HTR-8/SVneo (cell line): ENCODE measurements at places on chromosomes 7 and 10.
A peak's percentile ranks its signal among the peaks of the same experiment; 100 is the strongest.

DNA sequence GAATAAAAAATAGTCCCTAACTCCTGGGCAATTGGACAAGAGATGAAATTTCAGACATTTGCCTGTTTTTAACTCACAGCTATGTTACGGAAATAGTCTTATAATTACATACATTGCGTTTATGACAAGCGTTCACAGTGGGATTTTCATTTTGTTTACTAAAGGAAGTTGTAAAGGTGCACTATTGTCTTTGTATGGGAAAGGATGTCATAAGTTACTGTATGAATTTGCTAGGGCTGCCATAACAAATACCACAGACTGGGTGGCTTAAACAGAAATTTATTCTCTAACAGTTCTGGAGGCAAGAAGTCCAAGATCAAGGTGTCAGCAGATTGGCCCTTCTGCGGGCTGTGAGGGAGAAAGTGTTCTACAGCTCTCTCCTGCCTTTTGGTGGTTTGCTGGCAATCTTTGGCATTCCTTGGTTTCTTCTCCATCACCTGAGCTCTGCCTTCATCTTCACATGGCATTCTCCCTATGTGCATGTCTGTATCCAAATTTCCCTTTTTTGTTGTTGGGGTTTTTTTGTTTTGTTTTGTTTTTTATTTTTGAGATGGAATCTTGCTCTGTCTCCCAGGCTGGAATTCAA lies 5.6 kb downstream of the NFE2L3 start:
- DNase-seq = no peak

DNA sequence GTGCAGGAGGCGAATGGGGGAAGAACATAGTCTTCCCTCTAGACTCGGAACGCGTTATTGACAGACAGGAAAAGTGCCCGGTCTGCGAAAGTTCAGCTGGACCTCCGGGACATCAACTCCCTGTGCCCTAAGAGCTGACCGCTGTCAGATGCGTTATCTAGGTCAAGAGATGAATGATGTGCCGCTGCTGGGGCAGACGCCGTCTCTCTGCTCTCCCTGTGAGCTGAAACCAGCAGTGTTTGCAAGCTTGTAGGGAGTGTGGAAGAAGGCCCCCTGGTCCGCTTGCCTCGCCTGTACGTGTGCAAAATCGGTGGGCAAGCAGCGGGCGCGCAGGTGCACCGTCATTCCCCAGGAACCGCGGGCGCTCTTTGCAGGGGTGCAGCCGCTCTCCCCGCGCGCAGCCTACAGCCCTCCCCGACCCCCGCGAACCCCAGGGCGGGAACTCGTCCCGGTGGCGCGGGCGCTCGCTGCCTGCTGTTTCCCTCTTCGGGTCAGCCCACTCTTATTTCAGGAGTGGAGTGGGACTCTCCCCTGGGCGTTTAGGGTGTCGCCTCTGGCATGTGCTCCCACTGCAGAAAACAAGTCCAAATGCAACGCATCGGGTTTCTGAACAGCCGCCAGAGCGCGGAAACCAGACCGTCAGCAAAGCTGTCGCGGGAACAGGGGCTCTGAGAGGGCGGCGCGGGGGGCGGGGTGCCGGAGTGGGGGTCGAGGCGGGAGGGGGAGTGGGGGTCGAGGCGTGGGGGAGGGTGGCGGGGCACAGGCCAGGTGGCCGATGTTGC lies 1.8 kb upstream of the PFKFB3 start:
- DNase-seq = no peak

- peak; percentile 53 for DNase-seq
Observed at GRCh38 chr7:106050002-106050745, 61.9 kb downstream of the SYPL1 start.

DNA sequence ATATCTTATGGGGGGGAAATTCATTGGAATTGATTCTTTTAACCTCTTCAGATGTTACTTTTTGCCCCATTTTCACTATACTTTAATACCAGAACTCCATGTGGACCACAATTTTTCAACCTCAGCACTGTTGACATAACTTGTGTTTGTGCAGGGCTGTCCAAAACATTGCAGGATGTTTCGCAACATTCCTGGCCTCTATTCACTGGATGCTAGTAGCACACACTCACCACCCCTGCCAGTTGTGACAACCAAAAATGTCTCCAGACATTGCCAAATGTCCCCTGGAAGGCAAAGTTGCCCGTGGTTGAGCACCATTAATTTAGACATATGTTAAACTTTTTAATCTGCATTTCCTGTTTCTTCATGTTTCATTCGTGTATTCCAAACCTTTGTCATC lies 234.7 kb downstream of the GFRA1 start:
- no peak for DNase-seq

- no peak for DNase-seq
Observed at GRCh38 chr10:114868870-114869519, 47.4 kb downstream of the FHIP2A start.

GRCh38 chr10:49260644-49261296 lies 38.2 kb upstream of the C10orf71 start:
- no peak for DNase-seq

DNA sequence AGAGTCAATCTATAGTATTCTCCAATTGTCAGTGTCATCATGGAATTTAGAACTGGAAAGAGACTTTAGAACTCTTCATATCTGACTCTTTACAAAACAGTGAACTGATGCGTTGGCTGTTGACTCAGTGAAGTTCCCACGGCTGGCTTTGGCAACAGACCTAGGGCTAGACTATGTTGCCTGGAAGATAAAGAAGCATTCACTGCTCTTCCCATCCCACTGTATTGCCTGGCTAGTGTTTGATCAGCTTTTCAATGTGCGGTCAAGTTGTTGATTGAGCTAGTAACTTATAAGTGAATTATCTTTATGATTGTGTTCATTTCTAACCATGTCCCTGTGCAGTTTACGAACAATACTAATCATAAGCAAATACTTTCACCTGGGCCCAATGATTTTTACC lies 365.7 kb upstream of the LRGUK start:
- no peak for DNase-seq

- no peak for DNase-seq
Observed at GRCh38 chr7:43671521-43671920, 57.8 kb downstream of the COA1 start.

DNA sequence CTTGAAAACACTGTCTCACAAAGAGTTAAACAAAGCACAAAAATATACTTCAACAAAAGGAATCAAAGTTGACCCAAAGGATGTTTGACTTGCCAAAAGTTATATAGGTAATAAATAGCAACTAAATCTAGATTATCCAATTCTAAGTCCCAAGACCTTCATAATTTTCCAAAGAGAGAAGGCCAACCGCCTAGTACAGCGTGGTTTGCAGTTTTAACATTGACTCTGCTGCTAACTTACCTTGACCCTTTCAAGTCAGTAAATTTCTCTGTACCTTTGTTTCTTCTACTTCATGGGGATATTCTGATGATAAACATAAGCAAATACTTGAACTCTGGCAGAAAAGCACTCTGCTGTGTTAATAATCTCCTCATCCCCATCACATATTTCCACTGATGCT lies 1.9 kb upstream of the GPR22 start:
- no peak for DNase-seq

DNA sequence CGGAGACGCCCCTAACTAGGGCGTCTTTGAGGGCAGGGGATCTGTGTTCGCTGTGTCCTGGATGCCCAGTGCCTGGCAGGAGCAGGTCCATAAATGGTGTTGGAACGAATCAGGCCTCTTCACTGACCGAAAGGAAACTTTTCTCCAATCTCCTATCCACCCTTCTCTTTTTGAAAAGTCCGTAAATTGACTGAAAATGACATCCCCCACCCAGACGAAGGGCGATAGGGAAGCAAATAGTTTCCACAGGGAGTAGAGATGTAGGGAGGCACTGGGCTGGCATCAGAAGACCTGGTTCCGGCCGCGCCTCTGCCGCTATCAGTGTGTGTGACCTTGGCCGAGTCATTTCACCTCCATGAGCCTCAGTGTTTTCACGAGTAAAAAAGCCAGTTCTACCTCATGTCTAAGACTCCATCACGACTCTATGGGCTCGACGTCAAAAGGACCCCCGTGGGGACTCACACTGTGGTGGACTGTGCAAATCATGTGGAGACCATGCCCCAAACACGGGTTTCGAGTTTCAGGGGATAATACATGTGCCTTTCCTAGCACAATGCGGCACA lies 497 bp upstream of the RAB11FIP2 start:
- DNase-seq = no peak

DNA sequence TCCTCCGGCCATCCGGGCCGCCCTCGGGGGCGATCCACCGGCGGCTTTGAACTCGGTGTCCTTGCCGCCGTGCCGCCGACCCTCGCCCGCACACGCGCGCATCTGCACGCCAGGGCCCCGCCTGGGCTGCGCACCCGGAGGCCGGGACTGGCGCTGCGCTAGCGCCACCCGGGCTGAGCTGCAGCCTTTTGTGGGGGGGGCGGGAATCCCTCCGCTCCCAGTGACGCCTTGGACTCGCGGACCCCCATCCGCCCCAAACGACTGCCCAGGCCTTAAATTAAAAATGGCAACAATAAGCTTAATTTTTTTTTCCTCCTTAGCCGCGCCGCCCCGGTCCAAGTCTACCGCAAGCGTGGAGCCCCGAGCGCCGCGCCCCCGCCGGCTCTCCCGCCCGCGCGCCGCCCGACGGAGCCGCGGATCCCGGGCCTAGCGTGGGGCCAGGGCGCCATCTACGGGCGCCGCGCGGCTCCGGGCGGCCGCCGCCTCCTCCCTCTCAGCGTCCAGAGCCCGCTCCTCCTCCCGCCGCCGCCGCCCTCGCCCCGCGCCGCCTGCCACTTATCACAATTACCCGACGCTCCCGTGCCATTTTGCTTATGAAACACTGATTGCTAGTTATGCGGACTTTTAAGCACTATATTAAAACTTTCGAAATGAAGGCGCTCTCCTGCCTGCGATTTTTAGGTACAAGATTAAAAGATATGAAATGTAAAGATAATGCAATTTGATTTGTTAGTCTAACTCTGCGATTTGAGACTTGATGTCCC lies 7.5 kb upstream of the EBF3 start:
- DNase-seq = peak; percentile 37

GRCh38 chr7:85659364-85659763 lies 472.5 kb upstream of the SEMA3D start:
- no peak for DNase-seq

DNA sequence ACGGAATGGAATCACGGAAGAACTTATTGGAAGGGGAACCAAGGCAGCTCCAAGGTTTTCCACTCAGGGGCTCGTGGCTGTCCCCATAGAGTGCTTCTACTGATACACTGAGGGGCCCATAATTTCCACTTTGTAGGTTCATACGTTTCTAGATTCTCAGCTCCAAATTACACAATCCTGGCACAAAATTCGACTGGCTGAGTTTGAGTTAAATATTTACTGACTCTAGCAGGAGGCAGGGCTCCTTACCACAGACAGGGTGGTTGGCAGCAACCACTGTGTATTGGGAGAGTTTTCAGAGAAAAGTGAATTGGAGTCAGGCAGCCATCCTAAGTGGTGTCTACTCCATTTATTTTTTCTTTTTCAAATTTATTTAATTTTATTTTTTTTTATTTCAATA lies 55.4 kb upstream of the SEC61G start:
- no peak for DNase-seq
